ENCODE measurements at places on chromosomes 7 and 10.

DNA sequence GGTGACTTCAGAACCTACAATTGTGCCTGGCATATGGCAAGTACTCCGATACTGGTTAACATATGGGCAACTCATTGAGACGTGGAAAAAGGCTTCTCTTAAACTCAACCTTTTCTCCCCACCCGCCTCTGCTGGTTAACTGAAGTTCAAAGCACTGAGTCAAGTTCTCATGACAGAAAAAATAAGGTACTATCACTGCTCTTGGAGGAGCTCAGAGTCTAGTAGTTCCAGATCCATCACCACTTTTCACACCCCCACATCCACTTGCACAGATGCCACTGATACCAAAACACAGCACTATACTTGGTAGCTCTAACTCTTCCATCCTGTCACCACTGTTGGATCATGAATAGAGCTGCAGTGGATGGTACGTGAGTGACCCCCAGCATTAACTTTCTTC, 36.2 kb downstream of the CCDC6 start:
- no peak for DNase-seq

DNA sequence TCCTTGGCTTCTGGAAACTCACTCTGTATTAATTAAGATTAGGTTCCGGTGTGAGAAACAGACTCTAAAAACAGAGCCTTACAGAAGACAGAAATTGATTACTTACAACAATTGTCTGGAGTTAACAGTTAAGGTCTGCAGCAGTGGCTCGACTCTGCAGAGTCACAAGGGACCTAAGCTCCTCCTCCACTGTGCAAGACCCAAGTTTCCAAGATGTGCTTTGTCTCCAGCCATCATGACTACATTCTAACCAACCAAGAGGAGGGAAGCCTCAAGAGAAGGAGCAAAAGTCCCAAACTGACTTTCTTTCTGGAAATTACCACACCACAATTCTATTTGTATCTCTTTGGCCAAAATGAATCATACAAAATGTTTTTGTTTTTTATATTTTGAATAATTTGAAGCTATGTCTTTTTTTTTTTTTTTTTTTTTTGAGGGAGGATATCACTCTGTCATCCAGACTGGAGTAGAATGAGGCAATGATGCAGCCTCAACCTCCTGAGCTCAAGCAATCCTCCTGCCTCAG, 14.2 kb upstream of the ODAD2 start:
- no peak for DNase-seq

- DNase-seq: no peak
These were observed 146.2 kb upstream of the MBL2 start for GRCh38 chr10:52918714-52919305.

GRCh38 chr10:42932735-42933447, 144.0 kb upstream of the RET start:
- DNase-seq: peak; percentile 53

GRCh38 chr7:5997210-5997808, 11.5 kb downstream of the PMS2 start:
- peak; percentile 53 for DNase-seq

- no peak for DNase-seq
These were observed 48.2 kb upstream of the SHH start for GRCh38 chr7:155860461-155860839.

GRCh38 chr10:12819071-12819470, 182.4 kb downstream of the CCDC3 start:
- DNase-seq: no peak

GRCh38 chr10:80829562-80829961, 291.9 kb downstream of the SH2D4B start:
- DNase-seq: no peak

DNA sequence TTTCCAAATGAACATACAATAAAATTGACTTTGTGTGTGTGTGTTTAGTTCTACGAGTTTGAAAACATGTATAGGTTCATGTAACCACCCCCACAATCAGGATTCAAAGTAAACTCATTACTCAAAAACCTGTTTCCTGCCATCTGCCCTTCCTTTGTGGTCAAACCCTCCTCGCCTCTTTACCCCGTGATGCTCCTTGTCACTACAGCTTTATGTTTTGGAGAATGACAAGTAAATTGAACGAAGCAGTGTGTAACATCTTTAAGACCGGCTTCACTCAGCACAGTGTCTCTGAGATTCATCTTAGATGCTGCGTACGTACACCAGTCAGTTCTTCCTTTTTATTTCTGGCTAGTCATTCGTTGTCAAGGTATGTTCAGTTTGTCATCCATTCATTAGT, 54.6 kb upstream of the MKI67 start:
- DNase-seq: peak; percentile 13

DNA sequence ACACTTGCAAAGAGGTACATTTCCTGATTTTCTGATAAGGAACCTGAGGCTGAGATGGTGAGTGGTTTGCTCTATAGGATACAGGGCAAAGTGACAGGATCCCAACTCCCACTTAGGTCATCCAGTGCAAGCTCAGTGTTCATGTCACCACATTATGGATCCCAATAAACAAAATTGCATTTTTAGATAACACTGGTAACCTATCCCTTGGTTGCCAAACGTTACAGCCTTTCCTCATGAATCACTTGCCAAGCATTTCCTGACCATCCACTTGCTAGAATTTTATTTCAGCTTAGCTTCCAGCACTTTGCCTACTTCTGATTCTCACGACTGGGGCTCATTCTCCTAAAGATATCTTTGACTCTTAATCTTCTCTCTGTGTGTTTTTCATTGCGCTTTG, 131.4 kb upstream of the ODAD2 start:
- no peak for DNase-seq

- no peak for DNase-seq
These were observed 310.7 kb downstream of the GALNT17 start for GRCh38 chr7:71442492-71443190.

- peak; percentile 84 for DNase-seq
These were observed 66.9 kb downstream of the STK17A start for GRCh38 chr7:43649755-43650274.

GRCh38 chr7:143505838-143506237, 28.2 kb downstream of the TAS2R41 start:
- no peak for DNase-seq

GRCh38 chr10:83214136-83214535, 925.2 kb upstream of the GHITM start:
- no peak for DNase-seq

DNA sequence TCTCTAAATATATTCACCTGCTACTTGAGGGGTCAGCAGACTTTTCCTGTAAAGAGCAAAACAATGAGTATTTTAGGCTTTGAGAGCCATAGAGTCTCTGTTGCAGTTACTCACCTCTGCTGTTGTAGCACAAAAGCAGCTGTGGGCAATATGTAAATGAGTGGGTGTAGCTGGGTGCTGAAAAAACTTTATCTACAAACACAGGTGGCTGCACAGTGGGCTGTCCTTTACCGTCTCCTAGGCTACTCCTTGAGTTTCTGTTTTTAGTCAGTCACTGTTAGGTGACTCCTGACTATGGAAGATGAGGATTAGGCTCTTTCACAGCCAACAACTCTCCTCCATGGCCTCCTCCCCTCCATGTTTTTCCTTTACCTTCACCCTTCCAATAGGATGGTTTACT, 286.1 kb upstream of the C7orf33 start:
- DNase-seq: peak; percentile 13

GRCh38 chr7:127322351-127322750, 69.6 kb upstream of the GRM8 start:
- DNase-seq: no peak

GRCh38 chr10:129193148-129193547, 273.9 kb upstream of the MGMT start:
- no peak for DNase-seq

DNA sequence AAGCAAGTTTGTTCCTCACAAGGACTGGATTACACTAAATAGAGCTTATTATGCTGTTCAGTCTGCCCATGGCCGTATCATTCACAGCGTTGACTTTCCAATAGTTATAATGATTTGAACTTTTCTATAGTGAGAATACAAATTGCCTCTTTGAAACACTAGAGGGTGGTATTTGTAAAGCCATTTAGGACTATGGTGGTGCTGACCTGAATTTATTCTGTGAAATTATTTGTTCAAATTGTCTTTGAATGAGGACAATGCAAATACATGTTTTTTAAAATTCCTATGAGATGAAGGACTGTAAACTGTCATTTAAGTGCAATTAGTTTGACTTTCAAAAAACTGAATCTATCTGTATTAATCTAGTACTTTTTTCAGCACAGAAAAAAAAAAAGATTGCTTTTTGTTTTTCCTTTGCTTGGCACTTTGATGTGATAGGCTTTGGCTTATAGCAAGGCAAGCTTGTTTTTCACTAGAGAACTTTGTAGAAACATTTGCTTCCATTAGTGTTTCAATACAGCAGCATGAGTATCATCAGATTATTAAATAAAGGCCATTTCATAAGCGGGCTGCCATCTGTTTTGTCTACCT, 122.7 kb upstream of the TMEM229A start:
- DNase-seq: no peak

GRCh38 chr7:3892157-3892556, 591.1 kb downstream of the SDK1 start:
- no peak for DNase-seq

GRCh38 chr7:156059369-156059768, 247.1 kb upstream of the SHH start:
- no peak for DNase-seq

DNA sequence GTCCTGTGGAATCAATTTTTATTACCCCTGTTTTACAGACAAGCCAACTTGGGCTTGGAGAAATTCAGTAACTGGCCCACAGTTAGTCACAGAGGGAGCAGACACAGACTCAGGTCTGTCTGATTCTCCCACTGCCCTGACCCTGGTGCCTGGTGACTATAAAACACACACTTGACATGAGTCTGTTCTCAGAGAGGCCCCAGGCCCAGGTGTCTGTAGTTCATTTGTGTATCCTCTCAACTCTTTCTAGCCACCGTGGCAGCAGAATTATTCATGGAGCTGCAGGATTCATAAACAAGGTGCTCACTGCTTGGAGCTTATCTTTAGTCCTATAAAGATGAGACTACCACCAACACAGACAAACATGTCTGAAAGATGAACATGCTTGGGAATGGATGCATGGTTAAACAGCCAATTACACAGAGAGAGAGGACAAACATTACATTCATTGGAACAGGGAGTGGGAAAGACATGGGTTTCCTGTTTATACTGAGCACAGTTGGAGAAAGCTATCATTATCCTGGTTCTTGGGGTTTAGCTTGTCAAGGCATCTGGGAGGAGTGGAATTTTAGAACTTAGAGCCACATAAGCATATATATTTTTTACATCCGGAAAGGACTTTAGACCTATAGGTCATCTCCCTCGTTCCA, 79.1 kb upstream of the PDCD4 start:
- no peak for DNase-seq

- DNase-seq: no peak
These were observed 8.0 kb upstream of the CHST15 start for GRCh38 chr10:124101351-124101750.
